Activated gamma-delta T cell treated with anti-CD3 and anti-CD28 coated beads, Interleukin-2, amount 50 U/mL, for 16 hours (primary cell): ENCODE measurements at places on chromosomes 13 and 19.

- DNase-seq = no peak
Measured at GRCh38 chr13:94028650-94029049, 450.8 kb downstream of the DCT start.

DNA sequence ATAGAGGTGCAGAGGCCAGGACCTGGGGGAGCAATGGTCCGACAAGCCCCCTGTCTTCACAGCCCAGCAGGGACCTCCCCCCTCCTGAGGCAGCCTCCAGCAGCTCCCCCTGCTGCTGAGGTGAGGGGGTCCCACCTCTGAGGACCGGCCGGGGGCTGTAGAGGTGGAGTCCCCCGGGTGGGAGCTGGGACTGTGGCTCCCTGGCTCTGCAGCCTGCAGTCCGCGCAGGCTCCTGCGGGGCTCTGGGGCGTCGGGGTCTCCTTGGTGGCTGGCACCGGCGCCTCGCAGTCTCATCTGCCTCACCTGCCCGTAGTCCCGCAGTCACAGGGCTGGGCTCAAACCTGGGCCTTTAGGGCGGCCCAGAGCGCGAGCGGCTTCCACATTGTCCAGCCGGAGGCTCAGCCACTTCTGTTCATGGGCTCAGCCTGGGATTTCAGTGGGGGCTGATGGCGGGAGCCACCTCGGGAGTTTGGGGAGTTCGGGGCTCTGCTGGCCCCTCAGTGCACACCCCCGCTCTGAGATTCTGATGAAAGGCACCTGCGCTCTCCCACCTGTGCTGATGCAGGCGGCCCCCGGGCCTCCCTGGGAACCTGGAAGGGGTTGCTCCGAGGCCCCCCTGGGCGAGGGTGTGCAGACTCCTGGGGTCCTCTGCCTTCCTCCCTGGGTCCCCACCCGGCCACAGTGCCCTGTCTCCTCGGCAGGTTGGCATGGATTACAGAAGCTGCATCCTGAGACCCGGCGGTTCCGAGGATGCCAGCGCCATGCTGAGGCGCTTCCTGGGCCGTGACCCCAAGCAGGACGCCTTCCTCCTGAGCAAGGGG lies 7.0 kb upstream of the ZNF554 start:
- DNase-seq = no peak

DNA sequence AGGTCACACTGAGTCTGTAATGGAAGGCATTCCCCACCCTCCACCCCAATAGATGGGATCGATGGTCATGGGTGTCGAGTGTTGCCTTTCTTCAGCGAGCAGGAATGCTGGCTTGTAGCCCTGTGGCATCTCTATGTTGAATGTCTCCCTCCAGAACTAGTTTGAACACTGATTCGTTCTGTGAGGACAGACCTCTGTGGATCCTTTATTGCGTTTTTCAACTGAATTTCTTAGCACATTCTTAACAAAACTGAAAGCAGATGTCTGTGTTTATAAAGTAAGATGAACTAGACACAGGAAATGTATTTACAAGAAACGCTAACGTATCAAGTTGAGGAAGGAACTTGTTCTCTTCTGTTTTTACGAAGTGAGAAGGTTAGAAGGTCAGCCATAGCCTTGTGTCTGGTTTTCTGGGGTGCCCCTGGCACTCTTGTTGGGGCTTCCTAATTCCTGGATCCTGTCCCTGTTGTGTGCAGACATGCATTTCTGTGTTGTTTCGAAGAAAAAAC lies 36.8 kb upstream of the TM9SF2 start:
- DNase-seq = no peak

DNA sequence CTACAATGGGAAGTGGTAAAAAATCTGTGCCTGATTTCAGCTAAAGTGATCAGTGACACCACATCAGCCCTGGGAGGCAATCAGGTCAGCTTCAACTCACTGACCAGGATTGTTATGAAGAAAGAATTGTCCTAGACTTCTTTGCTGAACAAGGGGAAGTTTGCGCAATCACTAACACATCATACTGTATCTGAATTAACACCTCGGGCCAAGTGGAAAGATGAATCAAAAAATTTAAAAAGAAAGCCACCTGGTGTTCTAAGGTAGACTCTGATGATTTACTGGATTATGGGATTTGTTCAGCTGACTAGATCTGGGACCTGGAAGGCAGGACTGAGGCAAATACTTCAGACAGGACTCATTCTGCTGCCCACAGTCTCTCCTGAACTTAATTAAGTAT lies 161.8 kb downstream of the DIAPH3 start:
- DNase-seq = no peak

DNA sequence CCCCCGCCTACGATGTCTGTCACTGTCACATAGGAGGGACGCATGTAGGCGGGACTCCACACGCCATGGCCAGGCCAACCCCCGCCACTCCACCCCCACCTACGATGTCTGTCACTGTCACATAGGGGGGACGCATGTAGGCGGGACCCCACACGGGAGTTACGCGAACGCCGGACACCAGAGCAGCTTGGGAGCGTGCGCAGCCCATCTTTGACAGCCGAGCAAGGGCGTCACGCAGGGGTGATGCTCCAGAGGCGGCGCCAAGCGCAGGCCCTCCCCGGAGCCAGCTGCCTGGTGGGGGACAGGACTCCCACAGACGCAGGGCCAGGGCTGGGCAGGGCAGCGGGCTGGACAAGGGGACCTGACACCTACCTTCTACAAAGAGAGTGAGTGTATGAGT lies 20.0 kb downstream of the ZNF787 start:
- DNase-seq = no peak

DNA sequence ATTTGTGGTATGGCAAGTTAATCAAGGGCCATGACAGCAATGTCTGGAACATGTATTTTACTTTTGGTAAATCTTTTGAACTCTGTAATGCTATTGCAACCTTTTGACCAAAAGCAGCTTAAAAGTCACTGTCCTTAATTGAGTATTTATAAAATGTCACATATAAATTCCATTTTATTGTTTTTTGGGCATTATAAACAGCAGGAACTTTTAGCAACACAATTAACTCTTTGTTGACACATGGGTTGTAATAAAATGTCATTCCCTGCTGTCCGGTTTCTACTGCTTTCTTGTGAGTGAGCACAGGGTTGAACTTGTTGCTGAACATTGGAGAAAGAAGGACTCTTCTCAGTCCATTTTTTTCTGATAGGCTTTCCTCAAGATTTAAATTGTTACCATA lies 1923.1 kb downstream of the PCDH9 start:
- no peak for DNase-seq

GRCh38 chr13:99926014-99926731 lies 45.4 kb downstream of the ZIC5 start:
- DNase-seq = no peak

- DNase-seq = no peak
Measured at GRCh38 chr13:75771226-75771625, 135.1 kb downstream of the LMO7 start.

- no peak for DNase-seq
Measured at GRCh38 chr13:100423375-100423774, 165.2 kb downstream of the GGACT start.

GRCh38 chr13:98988780-98989179 lies 10.9 kb upstream of the DOCK9 start:
- no peak for DNase-seq

DNA sequence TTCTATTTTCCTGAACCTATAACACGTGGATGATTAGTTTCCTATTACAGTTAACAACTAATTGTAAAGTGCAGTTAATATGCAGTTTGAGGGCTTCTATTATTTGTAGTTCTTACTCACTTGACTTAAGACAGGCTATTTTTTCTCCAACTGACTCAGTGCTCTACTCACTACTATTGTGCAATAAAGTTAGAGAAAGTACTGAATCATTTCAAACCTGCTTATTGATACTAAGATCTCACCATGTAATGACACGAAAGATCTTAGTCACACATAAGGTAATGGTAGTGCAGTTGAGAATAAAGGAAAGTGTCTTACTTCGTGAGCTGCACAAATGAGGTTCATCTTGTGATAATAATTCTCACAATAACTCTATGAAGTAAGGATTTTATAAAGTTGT lies 22.8 kb upstream of the ITM2B start:
- no peak for DNase-seq
